ENCODE measurements at places on chromosomes 1 and 21.

DNA sequence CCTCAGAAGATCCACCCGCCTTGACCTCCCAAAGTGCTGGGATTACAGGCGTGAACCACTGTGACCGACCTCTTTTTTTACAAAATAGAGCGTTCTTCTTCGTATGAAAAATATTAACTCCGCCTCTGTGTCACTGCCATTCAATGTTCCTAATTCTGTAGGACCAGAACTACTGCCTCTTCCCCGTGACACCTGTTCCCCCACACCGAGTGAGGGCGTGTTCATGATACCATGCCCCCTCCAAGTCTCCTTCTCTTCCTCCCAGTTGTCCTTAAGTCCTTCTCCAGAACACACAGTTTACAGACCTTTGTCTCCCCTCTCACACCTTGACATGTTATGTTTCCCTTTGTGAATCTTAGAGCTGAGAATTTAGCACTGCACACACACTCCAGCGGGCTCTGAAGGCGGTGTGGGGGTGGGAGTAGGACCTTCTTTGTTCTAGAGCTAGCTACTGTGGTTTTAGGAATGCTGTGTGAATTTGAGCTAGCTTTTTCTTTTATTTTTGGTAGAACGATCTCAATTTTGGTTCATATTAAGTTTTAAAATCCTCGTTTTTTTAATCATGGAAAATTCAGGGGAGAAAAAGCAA is 82.4 kb upstream of the LPGAT1 start:
- DNase-seq: no peak

DNA sequence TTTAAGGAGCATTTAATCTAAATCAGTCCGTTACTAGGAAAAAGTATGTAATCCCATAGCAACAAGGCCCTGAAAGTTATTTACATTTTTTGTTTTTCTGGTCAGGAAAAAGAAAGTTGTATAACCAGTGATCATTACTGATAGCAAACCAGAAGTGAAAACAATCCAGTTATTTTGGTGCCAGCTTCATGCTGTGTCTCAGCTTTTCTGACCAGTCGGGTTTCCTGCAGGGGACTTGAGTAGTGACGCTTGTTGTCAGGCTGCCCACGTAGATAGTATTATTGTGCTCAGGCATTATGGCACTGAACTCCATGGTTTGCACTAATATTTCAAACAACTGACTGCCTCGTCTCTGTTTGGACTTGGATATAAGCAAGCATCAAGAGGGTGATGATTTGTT is 55.2 kb downstream of the SASS6 start:
- no peak for DNase-seq

GRCh38 chr1:229101011-229101871 is 169.7 kb upstream of the RAB4A start:
- peak; percentile 29 for DNase-seq

DNA sequence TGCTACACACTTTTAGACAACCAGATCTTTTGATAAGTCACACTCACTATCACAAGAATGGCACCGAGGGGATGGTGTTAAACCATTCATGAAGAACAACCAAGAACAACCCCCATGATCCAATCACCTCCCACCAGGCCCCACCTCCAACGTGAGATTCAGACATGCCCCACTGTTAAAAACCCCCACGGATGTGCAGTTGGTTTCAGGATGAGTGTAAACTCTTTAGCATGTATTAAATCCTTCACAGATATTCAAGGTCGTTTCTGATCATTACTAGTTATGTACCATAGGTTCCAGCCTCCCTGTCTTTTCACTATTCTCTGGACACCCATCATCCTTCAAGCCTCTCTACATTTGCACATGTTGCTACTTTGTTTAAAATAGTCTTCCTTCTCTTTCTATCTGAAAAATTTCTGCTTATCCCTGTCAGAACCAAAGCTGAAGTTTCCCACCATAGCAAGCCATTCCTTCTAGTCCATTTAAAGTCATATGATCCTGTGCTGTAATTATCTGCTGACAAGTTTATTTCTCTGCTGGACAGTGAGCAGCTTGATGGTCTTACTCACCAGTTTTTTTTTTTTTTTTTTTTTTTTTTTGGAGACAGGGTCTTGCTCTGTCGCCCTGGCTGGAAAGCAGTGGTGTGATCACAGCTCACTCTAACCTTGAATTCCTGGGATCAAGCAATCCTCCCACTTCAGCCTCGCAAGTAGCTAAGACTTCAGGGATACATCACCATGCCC is 36.8 kb downstream of the MAP10 start:
- DNase-seq: no peak

All from bronchial epithelial cell (primary cell).